AML-193 (cell line): ENCODE measurements at places on chromosomes 1 and 21.
A peak's percentile ranks its signal among the peaks of the same experiment; 100 is the strongest.

DNA sequence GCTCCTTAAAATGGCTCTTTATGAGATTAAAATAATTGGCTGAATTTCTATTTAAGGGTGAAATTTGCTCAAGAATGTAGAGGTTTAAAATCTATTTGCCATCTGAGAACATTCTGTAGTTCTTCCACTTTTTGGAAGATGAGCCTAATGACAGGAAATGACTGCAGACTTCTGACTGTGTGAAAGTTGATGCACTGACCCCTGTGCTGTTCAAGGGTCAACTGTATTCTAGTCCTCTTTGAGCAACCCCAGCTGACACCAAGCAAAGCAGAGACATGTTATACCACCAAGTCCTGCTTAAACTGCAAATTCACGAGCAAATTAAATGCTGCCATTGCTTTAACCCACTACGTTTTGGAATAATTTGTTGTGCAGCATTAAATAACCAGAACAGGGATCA is 26.6 kb downstream of the DDAH1 start:
- DNase-seq, result no peak

DNA sequence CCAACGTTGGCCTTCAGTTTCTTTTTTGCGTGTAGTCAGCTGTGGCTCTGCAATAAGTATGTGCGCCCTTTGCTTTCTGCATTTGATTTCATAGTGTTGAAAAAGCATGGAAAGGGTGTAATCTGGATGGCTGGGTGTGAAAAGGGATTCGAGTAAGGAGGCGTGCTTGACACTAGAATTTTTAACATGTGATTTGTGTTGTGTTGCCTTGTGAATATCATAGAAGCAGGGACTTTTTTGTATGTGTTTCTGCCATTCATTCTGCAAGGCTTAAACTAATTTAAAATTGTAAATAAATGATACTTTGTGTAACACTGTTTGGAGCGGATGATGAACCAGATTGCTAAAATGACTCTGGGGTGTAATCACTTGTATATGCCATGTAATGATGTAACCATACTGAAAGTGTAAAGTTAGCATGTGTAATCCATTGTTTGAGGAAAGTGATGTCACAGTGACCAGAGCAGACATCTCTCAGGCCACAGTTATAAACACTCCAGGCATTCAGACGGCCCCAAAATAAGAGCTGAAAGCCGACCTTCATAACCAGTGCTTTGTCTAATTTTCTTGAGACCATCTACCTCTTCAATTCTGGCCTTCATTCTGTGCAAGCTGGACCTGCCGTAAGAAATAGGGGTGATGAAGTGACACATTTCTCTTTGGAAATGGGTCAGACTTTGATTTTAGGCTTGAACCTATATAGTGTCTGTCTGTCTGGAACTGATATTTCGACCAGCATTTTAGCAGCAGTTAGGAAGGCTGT is 618 bp downstream of the SH3BGR start:
- DNase-seq, result no peak

- no peak for DNase-seq
Observed at GRCh38 chr1:2575801-2576663, 10.5 kb upstream of the PRXL2B start.

DNA sequence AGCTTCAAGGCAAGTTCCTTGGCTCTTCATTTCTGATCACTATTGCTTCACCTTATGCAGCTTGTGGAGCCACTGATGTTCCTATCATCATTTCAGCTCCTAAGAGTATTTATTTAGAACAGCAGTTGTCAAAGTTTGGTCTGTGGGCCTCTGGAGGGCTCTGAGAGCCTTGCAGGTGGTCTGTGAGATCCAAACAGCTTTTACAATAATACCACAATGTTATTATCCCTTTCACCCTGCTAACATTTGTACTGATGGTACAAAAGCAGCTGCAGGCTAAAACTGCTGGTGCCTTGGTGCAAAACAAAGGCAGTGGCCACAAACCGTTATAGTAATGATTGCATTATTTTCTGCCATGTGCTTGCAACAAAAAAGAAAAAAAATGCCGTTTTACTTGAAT is 33.8 kb downstream of the PATJ start:
- no peak for DNase-seq

DNA sequence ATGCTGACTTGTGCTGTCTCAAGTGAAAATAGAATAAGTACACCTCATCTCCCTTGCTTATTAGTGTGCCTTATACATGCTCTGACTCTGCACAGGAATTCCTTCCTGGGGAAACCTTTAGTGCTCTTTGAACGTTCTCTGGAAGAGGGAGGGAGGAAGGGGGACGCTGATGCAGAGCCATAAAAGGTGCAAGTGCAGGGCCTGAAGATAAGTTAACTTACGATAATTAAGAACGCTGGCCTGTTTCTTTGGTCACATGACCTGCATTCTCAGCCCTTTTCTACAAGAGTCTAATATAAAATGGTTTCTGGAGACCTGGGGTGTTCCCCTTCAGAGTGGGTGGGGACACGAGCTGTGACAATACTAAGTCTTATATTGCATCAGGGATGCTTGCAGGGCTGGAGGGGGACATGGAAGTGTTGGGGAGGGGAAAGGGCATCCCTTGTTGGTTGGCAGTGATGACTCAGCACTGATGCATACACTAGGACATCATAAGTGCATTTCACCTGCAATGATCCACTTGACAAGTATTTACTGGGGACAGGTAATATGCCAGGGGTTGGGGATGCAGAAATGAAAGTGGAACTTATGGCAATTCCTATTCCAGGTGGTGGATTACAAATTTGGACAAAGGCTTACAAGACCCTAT is 26.3 kb upstream of the KIAA0040 start:
- DNase-seq, result no peak

- no peak for DNase-seq
Observed at GRCh38 chr1:243332440-243332839, 76.6 kb downstream of the SDCCAG8 start.

- DNase-seq, result no peak
Observed at GRCh38 chr1:183936791-183937190, 100.7 kb downstream of the COLGALT2 start.

DNA sequence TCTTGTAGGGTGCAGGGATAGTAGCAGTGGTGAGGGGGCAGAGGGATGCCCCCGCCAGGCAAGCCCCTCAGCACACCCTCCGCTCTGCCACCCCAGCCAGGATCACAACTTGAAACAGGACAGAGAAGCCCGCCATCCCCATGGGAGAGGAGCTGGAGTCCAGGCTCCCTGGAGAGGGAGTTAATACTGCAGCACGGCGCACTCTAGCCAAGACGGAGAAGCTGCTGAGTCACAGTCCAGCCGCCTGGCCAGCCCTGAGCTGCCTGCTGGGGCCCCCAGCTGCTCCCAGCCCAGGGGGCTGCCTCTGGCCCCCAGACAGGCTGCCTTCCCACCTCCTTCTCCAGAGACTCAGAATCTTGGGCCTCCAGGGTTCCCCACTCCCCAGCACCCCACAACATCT is 87.2 kb downstream of the SYT2 start:
- no peak for DNase-seq

GRCh38 chr1:192506741-192507155 is 68.8 kb upstream of the RGS1 start:
- peak; percentile 22 for DNase-seq

DNA sequence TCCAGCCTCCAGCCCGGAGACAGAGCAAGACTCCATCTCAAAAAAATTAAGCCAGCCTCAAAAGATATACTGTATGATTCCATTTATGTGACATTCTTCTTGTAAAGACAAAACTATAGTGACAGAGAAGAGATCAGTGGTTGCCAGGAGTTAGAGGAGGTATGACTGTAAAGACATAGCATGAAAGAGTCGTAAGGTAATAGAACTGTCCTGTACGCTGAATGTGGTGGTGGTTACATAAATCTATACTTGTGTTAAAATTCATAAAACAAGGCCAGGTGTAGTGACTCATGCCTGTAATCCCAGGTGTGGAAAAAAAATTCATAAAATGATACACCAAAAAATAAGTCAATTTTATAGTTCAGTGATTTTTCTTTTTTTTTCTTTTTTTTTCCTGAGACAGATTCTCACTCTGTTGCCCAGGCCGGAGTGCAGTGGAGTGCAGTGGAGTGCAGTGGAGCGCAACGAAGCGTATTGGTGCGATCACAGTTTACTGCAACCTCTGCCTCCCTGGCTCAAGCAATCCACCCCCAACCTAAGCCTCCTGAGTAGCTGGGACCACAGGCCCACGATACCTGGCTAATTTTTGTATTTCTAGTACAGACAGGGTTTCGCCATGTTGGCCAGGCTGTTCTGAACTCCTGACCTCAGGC is 84.9 kb upstream of the CXADR start:
- no peak for DNase-seq

- no peak for DNase-seq
Observed at GRCh38 chr1:47575855-47576757, 138.3 kb downstream of the FOXD2 start.

- DNase-seq, result no peak
Observed at GRCh38 chr1:61807606-61808140, 65.4 kb downstream of the PATJ start.

DNA sequence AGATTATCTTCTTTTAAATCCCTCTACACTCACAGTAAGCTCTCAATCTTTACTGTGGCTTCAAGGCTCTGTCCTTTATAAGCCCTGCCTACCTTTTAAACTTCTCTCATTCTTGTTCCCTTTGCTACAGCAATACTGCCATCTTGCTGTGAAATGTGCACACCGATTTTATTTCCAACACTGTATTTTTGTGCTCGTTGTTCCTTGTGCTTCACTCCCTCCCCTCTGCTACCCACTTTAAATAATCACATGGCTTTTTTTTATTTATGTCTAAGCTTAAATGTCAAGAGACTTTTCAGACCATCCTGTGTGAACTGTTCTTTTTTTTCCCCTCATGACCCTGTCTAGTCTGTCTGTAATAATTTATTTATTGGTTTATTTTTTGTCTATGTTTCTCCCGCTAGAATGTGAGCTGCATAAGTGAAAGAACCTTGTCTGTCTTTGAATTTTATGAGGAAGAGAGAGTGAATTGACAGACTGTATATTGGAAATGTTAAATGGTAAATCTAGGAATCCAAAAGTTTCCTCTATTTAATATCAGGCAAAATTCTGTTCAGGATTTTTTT is 45.7 kb downstream of the ABCD3 start:
- DNase-seq, result peak; percentile 79

- no peak for DNase-seq
Observed at GRCh38 chr1:21550097-21550496, 40.9 kb downstream of the ALPL start.

DNA sequence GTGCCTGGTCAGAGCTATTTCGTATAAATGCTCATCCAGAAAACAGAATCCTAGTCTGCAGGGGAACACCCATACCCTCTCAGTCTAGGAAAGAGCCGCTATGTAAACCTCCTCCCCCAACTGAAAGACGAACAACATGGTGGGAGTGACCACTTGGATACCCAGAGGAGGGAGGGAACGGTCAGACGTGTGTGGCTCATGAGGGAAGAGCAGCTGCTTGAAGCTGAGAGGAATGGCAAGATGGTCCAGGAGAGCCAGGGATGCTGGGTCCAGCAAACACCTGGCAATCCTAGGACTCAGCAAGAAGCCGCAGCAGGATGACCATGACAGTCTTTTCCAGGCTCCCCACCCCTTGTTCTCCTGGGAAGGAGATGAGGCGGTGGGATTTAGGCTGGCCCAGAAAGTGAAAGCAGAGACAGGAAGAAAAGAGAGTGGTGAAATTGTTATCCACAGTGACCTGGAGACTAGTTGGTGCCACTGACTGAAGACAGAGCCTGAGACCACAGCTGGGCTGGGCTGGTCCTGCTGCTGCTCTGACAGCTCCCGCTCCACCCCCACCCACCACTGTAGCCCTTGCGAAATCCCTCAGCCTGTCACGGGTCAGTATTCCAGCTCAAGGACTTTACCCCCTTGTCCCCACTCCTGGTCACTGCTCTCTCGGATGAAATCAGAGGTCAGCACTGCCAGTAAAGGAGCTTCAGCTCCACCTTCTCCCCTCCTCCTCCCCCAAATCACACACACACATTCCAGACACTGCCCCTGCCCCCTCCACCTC is 3.6 kb downstream of the CERS2 start:
- DNase-seq, result no peak

- no peak for DNase-seq
Observed at GRCh38 chr1:16459352-16459925, 18.9 kb downstream of the NECAP2 start.

GRCh38 chr21:29053656-29054055 is 19.8 kb downstream of the CCT8 start:
- no peak for DNase-seq

- DNase-seq, result no peak
Observed at GRCh38 chr1:117942293-117942692, 12.8 kb downstream of the WDR3 start.

GRCh38 chr1:196527919-196528318 is 80.3 kb downstream of the KCNT2 start:
- no peak for DNase-seq

GRCh38 chr1:221801773-221802516 is 60.1 kb upstream of the DUSP10 start:
- DNase-seq, result no peak

DNA sequence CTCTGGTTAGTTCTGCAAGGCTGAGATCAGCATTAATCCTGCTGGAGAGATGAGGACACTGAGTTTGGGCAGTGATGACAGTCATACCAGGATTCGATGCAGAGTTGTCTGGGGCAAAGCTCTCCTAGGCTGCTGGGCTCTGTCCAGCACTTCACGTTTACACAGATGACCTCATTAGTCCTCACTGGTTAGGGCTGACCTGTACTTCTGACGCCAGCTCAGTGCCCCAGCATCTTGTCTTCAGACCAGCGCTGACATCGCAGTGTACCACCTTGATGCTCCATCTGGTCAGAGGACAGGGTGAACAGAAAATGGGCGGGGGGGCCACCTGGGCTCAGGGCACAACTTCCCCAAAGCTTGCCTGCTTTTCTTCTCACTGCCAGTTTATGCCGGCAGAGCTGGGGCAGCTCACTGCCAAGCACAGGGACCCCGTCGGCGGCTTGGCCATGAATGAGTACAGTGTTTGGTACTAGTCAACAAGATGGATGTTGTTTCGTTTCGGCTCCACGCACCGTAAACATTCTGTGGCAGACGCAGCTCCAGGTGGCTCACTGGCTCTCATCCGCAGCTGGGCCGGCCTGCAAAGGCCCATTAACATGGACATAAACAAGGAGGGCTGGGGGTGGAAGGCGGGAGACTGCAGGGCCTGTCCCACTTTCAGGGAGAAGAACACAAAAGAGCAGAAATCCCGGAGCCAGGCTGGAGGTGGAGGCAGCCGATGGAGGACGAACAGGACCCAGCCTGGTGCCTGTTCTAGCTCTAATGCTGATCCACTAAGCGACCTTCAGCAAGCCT is 118.7 kb downstream of the GLIS1 start:
- no peak for DNase-seq

DNA sequence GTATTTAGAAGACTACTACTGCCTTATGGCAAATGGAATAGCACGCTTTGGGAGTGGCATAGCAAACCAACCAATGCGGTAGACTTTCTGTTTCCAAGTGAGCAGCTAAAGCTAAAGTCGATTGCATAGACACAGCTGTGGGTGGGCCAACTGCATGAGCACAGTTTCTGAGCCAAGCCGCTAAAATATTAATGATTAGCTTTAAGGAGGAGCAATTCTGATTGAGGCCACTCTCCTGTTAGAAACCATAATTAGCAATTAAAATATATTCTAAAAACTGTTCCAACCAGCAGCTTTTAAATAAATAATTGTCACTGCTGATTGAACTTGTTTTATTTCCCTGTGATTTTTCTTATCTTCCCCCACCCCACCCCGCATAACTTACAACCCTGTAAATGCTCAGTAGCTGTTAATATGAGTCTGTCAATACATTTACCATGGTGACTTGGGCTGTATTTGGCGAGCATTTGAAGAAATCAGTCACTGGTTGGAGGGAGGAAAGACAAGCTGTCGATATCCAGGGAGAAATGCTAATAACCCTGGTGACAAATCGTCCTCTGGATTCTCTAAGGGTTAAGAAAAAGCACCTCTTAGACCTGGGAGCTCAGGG is 32.2 kb downstream of the RNF220 start:
- DNase-seq, result no peak
